ENCODE measurements at places on chromosomes 16 and 17.

DNA sequence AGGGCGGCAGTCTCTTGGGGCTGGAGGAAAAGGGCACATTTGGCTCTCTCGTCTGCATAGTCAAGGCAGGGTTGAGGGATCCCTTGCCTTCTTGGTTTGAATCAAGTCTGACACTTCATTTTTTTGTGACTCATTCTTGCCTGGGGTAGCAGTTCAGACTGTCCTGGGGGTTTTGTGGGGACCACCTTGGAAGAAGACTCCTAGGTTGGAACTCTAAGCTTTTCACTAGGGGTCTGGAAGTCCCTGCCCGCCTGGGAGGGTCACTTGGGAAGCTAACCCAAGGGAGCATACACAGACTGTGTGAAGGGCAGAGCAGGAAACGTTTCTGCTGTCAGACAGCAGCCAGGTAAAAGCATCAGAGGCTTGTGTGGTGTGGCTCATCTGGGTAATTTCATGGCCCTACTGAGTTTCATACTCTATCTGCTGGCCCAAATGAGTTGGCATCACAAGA is 11.3 kb downstream of the YPEL2 start:
- no peak for DNase-seq

DNA sequence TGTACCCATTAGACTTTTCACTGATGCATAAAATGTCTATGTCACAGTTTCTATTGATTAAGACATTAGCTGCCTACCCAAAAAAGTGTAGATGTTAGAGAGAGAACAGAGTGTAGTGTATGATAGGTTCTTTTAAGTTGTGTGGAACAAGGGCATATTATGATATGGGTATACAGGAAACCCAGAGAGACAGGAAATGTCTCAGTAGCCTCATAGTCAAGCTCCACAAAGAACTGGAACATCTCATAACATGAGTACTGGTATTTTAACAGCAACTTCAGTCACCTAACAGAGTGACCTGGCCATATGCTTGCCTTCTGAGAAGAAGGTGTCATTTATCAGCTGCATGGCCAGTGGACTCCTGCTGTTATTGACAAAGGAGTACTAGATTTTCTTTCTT is 128.1 kb downstream of the RGS9 start:
- DNase-seq, result no peak

- no peak for DNase-seq
These were observed 20.4 kb downstream of the JUP start for GRCh38 chr17:41766135-41766534.

- DNase-seq, result peak; percentile 39
These were observed 2.0 kb downstream of the NPTX1 start for GRCh38 chr17:80474231-80474960.

DNA sequence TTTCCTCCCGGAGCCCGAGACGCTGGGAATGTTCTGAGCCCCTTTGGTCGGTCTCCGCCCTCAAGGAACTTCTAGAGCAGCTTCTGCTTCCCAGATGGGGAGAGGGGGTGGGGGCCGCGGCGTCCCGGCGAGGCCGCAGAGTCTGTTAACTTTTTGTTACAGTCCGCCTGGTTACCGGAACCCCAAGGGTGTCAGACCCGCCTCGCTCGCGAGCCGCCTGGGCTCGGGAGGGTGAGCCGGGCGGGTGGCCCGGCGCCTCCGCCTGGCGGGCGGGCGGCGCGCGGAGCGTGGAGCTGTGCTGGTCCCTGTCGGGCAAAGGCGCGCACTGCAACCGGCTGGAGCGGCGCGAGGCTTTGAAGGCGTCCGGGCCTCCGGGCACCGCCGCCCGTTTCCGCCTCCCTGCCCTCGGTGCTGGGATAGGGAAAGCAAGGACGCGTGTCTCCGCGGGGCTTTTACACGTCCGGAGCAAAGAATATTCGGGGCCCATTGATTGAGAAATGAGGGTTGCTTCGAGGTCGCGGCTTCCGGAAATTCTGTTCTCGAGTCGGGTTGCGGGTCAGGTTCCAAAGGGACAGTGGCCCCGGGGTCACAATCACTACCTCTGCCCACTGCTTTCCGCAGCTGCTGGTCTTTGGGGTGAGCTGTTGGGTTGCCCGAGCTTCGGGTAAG is 1.7 kb downstream of the HS3ST3B1 start:
- peak; percentile 87 for DNase-seq

DNA sequence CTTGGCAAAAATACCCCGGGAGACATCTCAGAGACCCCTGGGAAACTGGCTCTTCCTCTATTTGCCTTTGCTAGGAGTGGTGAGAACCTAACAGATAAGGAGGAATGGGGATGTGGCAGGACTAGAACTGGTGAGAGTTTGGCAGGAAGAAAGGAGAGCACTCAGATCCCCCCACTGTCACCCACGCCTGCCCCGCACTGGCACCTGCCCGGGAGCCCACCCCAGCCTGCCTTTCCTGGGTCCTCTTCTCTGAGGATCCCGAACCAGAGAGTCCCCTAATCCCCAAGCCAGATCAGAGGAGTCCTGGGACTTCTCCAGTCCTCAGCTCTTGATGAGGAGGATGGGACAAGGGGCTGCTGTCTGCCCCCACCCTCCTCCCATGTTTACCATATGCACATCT is 3.7 kb downstream of the KCNH6 start:
- DNase-seq, result no peak

Measured in adrenal gland (tissue), 19 donors.